ENCODE measurements at places on chromosomes 1 and 21.

GRCh38 chr1:182783068-182783467, 6.5 kb upstream of the NPL start:
- DNase-seq, result no peak

DNA sequence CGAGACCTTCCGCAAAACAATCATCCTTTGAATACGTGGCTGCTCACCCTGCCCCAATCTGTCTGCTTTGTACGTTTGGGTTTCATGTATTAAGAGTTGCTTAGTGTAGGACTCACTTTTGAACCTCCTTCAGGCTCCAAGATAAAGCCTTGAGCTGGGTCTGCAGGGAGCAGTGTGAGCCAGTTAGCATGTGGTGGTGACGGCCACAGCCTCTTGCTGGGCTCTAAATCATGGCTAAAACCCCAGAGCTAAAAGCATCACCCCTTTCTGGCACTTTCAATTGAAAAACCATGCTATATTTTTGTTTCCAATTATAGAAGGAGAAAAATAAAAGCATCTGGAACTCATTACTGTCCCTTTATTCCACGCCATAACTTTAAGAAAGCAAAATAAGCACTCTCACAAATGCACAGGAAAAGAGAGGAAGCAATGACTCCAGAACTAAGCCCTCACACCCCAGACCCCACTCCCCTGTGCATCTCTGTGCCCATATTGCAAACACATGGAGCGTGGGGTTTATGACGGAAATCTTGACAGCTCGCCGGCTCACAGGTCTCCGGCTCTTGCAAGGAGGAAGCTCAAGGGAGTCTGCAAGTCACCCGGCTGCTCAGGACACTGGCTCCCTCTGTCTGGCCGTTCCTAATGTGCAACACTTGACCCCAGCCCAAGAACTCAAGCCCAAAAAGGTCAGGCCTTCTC, 135.5 kb downstream of the MIS18A start:
- DNase-seq, result no peak

- DNase-seq, result no peak
These were observed 21.3 kb upstream of the CCDC190 start for GRCh38 chr1:162882248-162882674.

DNA sequence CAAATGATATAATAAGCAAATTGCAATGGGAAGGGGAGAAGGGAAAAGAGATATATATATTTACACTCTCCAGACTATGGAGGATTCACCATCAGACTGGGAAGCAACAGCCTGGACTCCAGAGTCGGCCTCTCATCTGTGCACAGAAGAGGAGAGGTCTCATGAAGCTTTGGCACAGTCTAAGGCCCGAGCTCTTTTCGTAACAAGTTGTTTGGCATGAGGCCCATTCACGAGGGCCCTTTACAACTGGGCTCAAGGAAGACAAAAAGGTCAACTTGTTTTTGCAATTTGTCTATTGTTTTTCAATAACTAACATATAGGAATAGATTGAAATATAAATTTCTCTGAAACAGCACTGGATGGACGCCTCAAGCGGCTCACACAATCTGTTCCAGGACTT, 66.7 kb upstream of the AJAP1 start:
- DNase-seq, result no peak

DNA sequence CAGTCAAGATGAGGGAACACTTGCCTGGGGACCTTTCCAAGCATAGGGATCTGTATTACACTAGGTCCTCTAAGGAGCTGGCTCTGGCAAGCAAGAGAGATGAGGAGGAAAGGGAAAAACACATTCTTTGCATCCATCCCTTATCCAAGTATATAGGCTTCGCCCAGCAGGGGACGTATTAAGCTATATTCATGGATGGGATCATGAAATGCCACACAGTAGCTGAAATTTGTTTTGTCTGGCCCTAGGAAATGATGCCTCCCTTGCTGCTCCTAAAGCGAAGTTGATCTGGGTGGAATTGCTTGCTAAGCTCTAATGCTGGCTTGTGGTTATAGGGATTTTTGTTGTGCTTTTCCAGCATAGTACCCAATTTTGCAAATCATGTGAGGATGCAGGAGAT, 32.1 kb downstream of the CENPF start:
- DNase-seq, result no peak

DNA sequence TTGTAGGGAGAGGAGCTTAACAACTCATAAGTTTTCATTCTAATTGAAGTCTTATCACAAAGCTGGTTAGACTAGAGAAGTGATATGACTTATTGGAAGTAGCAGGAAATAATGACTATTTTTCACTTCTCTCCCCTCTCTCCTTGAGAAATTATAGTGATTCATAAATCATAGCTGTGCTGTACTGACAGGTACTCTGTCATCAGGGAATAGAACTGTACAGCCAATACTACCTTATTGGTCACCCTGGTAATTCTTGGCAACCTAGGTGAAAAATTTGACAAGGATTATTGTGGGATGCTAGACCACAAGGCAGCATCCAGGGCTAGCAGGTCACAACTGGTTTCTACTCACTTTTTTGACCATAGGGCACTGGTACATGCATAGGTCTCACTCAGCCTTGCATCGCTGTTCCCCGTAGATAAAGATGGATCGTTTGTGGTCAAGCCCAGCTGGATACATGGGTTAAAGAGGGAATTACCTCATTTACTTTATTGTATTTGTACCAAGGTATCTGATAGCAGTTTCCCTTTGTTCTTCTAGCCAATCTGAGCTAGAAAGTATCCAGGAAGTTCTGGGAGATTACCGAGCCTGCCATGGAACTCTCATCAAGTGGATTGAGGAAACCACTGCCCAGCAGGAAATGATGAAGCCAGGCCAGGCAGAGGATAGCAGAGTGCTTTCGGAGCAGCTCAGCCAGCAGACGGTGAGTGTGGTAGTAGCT, 113.6 kb downstream of the MACF1 start:
- DNase-seq, result no peak

GRCh38 chr1:2474933-2475371, 1.1 kb upstream of the PLCH2 start:
- no peak for DNase-seq

DNA sequence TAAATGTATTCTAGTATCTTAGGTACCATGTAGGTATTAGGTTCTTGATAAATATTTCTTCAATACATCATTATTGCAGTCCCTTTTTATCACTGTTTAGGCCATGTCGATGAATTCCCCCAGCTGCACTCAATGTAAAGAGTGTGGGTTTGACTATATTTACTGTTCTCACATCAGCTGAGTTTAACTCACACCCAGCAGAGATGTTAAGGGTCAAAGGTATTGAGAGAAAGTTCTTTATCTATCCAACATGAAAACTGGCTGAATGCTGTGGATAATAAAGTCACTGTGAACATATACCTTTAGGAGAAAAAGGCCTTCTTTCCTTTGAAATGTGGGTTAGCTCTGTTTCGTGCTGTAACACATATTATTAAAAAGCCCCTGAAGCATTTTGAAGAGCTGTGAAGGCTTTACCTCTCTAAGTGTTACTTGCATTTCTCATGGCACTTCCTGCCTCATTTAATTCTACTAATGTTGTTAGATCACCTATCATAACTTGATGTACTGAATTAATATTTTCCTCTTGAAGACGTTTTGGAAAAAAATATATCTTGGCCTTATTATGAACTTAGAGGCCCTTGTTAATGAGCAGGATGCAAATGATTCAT, 19.1 kb upstream of the LYST start:
- DNase-seq, result no peak

- no peak for DNase-seq
These were observed 86.6 kb downstream of the PRDM2 start for GRCh38 chr1:13786541-13786940.

GRCh38 chr1:174072581-174072980, 50.4 kb upstream of the RC3H1 start:
- no peak for DNase-seq

DNA sequence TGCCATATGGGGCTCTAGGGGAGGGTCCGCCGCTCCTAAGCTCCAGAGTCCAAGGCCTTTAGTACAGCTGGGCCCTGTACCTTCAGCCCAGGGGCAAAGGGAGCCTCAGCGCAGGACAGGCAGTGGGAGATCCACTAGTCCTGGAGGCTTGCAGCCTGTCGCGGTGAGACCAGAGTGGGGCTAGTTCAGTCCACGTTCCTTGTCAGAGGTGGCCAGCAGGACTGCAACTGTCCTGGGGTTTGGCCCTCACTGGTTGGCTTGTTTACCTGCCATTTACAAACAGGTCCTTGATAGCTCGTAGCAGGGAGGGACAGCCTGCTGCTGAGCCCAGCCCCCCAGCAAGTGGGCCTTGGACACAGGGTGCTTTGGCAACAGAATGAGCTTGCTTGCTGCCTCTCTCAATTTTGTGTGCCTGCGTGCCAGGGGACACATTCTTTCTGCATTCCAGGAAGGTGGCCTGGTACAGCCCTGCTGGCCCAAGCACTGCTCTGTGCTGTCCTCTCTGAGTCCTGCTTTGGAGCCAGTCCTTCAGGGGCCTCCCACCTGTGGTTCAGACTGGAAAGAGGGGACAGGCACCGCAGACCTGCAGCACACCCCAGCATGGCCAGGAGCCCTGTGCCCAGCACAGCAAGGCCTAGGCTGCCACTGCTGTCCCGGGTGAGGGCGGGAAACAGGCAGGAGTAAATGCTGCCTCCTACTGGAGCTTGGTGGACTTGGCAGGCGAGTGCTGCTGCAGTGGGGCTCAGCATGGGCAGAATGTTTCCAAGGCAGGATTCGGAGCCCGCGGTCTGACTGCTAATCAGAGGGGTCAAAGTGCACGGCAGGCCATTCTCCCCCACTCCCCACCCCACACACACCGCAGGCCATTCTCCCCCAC, 15.2 kb downstream of the H6PD start:
- DNase-seq, result no peak

DNA sequence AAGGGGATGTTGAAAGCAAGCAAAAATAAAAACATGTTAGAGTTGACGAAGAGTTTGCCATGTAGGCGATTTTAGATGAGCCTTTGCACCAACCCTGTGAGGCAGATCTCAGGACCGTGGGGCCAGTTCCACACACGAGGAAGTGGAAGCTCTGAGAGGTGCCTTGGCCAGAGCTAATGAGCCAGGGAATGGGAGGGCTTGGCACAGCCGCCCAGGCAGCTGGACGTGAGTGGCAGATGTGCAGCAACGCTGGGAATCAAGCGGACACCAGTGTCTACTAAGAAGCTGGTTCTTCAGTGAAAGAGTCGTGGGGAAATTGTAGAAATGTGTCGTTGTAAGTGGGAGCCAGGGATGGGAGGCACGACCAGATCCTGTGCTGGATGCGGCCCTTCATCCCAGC, 58.9 kb upstream of the COL6A1 start:
- DNase-seq, result no peak

- DNase-seq, result no peak
These were observed 582.8 kb downstream of the MATN1 start for GRCh38 chr1:30140566-30140965.

DNA sequence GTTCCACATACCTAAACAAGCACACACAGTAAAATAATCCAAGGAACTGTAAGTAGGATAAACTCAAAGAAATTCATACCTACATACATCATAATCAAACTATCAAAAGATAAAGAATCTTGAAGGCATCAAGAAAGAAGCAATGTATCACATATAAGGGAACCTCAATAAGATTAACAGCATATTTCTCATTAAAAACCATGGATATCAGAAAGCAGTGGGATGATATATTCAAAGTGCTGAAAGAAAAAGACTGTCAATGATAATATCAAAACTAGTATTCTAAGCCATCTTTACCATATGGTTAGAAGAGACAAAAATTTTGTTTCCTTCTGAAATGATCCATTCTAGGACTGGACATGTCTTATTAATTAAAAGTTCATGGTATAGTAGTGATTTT, 37.1 kb upstream of the ADAM30 start:
- DNase-seq, result no peak
